Ammon's horn (tissue), 1 donor: ENCODE measurements at places on chromosomes 16 and 17.

GRCh38 chr16:15576960-15577958, 65.7 kb downstream of the MARF1 start:
- no peak for DNase-seq

DNA sequence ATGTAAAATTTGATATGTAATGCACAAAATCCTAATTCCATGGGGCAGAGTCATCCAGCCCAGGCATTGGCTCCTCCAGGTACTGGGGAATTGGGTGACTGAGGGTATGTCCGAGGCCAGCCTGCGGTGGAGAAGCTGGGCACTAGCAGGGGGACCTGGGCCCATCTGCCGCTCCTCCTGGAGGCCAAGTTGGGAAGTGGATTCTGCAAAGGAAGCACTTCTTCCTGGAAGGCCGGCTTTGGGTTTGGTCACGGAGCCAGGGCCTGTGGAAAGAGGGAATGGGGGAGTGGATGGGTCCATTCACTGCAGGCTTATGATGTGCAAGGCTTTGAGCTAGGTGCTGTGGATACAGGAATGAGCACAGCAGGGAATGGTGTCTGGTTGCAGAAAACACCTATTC, 85.8 kb downstream of the GNAO1 start:
- DNase-seq = no peak

GRCh38 chr16:75555213-75555706, 792 bp downstream of the TMEM231 start:
- peak; percentile 94 for DNase-seq

DNA sequence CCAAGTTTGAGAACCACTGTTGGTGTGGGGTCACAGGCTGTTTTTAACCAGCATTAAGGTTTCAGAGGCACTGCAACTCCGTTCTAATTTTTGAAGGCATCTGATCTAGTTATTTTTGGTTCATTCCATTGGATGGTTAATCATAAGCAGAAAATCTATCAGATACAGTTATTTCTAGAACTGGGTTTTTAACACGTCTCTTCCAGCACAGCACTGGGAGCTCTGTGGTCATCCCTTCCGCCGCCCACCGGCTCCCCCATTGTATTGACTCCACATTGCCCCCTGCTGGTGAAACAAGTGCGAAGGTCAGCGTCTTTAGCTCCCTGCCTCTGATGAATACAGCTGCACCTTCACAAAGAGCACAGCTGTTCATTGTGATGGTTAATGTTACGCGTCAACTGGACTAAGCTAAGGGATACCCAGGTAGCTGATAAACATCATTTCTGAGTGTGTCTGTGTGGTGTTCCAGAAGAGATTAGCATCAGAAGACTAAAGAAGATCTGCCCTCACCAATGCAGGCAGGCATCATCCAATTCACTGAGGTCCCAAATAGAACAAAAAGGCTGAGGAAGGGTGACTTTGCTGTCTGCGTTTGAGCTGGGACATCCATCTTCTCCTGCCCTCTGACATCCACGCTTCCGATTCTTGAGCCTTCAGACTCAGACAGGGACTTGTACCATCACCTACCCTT, 8.5 kb downstream of the CCL18 start:
- DNase-seq = peak; percentile 25

- no peak for DNase-seq
Observed at GRCh38 chr16:66322174-66322573, 44.3 kb upstream of the CDH5 start.

GRCh38 chr16:76409706-76410105, 132.5 kb downstream of the CNTNAP4 start:
- DNase-seq = no peak

GRCh38 chr17:31136319-31136718, 41.5 kb downstream of the NF1 start:
- DNase-seq = no peak

DNA sequence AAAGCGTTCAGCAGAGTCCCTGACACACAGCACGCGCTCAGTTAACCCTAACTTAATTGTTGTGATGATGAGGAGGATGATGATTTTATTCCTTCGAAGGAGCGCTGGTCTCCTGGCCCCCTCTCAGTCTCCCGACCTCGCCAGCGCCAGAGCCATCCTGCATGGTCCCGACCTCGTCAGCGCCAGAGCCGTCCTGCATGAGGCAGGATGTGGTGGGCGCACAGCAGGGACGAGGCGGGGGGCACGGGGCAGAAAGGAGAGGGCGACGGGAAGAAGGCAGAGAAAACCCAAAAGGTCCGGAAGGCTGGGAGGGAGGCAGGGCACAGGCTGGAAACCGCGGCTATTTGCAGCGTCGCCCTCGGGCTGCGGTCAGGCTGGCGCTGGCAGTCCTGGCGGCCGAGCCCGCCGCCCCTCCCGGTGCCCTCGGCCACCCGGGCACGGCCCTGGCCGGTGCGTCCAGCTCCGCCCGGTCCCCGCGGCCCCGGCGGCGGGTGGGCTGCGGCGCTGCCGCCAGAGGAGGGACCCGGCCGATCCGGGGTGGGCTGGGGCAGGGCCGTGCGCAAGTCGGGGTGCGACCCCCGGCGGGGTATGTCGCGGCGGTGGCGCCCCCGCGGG, 3.0 kb upstream of the TAC4 start:
- peak; percentile 18 for DNase-seq

- no peak for DNase-seq
Observed at GRCh38 chr17:72392056-72393010, 271.5 kb downstream of the SOX9 start.

DNA sequence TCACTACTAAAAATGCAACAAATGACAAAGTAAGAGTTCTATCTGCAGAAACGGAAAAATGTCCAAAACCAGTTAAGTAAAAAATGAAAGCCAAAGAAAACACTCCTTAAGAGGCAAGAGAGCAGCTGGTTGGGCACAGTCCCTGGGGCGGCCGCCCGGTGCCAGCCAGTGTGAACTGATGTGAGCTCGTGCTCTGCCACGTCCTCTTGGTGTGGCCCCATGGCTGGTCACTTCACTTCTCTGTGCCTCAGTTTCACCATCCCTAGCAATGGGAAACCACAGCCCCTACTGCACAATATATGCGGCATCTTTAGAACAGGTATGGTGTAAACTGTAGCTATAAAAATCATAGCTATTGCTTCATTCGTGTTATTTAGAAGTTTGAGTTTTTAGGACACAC, 21.2 kb downstream of the USP36 start:
- DNase-seq = no peak

- no peak for DNase-seq
Observed at GRCh38 chr16:69537706-69538080, 28.1 kb upstream of the NFAT5 start.
